ENCODE measurements at places on chromosomes 13 and 19.

DNA sequence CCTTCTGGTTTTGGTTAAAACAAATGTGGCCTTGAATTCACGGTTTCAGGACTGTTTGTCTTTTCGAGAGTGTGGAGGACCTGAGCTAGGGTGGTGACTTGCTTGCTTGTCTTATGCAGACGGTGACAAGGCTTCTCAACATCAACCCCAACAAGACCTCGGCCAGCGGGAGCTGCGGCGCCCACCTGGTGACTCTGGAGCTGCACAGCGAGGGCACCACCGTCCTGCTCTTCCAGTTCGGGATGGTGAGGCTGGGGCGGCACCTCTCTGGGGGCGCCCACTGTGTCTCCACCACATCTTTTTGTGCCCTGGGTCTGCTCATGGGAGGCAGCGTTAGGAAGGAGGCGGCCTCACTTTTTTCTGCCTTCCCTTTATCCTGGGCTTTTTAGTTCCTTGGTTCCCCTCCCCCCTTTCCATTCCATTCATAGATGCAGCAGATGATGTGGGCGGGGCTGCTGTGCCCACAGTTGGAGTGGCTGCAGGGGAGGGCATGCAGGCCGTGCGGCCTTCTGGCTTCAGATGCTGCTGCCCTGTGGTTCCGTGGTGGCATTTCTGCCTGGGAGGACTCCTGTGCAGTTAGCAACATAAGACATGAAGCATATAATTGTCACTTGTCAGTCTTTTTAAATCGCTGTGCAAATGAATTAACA, 23.3 kb downstream of the LAMP1 start:
- no peak for DNase-seq

- no peak for DNase-seq
These were observed 6.8 kb upstream of the ZNF283 start for GRCh38 chr19:43820098-43820883.

GRCh38 chr13:30607908-30608307, 9.8 kb upstream of the USPL1 start:
- no peak for DNase-seq

GRCh38 chr13:67635754-67636153, 405.6 kb upstream of the PCDH9 start:
- DNase-seq, result no peak

- DNase-seq, result no peak
These were observed 104.5 kb upstream of the SLC15A1 start for GRCh38 chr13:98856983-98857382.

GRCh38 chr19:49549045-49549444, 21.2 kb downstream of the RCN3 start:
- no peak for DNase-seq

- DNase-seq, result no peak
These were observed 15.2 kb downstream of the RCN3 start for GRCh38 chr19:49543032-49543431.

GRCh38 chr13:43776501-43777079, 10.2 kb downstream of the ENOX1 start:
- DNase-seq, result no peak
